ENCODE measurements at places on chromosomes 4 and X. TPM values are rescaled to one million over a fixed set of nuclear protein-coding genes. Genes with fewer than 3 reads are reported as not detected.

TIMM17B gene
- 17.2 TPM for total RNA-seq

S100G gene
- not detected for total RNA-seq

TSPAN6 gene
- 16.0 TPM for total RNA-seq

DNA sequence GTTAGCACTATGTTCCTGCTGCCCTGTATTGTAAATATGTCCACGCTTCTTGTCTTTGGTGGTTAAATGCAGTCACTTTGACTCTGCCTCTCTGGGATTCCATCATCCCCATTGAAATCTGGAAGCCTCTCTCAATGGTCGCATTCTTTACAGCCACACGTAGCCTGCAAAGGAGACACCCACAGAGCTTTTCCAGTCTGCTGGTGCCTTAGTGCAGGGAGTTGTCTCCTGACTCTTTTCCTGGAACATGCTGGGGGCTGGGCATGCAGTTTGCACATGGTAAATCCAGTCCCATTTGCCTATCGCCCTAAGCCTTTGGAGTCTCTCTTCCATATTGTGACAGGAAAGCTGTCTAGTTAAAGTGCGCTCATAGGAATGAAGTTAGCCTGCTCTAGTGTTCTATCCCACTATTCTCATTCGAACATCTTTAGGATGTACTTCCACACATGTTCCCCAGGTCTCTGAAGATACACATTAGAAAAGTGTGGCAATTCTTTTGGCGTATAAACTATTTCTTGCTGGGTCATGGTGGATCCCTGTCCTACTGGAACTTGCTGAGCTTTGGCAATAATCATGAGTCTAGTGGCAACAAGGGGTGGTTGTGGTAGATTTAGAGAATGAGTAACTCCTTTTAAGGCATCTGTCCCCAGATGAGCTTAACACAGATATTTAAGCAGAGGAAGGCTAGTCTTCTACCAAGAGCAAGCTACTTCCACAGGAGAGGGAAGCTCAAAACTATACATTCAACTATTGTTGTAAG lies 33.7 kb downstream of the COQ2 start:
- H3K36me3 ChIP-seq = no peaks in the 10 kb centered on the region
- no peaks in the 10 kb centered on the region for H3K4me1 ChIP-seq
- no peaks in the 10 kb centered on the region for H3K27me3 ChIP-seq
- no peak overlapping the region for H3K4me3 ChIP-seq
- DNase-seq = no peak

GRCh38 chr4:187770345-187770744 lies 225.2 kb upstream of the ZFP42 start:
- no peak overlapping the region for H3K27ac ChIP-seq
- DNase-seq = no peak
- H3K4me1 ChIP-seq = no peaks in the 10 kb centered on the region

UBE2D3 gene
- 136 TPM for total RNA-seq

TMEM192 gene
- 12.9 TPM for total RNA-seq

DNA sequence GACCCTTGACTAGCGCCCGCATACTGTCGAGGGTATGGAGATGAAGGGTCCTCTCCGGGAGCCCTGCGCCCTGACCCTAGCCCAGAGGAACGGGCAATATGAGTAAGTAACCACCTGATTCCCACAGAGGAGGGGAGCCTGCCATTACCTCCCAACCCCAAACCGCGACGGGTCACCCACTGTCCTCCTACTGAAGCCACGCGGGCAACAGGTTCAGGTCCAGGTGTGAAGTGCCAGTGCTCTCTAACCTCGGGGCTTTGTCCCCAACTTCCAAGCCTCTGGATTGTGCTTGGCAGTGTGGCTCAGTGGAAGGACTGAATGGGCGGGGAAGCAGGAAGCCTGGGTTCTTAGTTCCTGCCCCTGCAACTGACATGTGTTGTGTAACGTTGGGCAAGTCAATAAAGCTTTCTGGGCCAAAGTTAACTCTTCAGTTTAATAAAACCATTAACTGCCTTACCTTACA lies 694 bp downstream of the OCRL start:
- no peaks in the 10 kb centered on the region for H3K4me1 ChIP-seq
- H3K27ac ChIP-seq = peak overlapping the region; percentile 49
- H3K36me3 ChIP-seq = no peaks in the 10 kb centered on the region
- DNase-seq = no peak
- H3K4me3 ChIP-seq = peak overlapping the region; percentile 28

GRCh38 chrX:19563327-19563726 lies 48.0 kb upstream of the MAP3K15 start:
- H3K4me3 ChIP-seq = no peak overlapping the region
- no peaks in the 10 kb centered on the region for H3K4me1 ChIP-seq
- DNase-seq = no peak
- H3K27ac ChIP-seq = no peak overlapping the region

GRCh38 chr4:122259849-122260248 lies 107.7 kb downstream of the BLTP1 start:
- H3K4me1 ChIP-seq = no peaks in the 10 kb centered on the region
- H3K27ac ChIP-seq = no peak overlapping the region
- no peak for DNase-seq
- no peaks in the 10 kb centered on the region for H3K27me3 ChIP-seq

ARR3 gene
- not detected for total RNA-seq

DNA sequence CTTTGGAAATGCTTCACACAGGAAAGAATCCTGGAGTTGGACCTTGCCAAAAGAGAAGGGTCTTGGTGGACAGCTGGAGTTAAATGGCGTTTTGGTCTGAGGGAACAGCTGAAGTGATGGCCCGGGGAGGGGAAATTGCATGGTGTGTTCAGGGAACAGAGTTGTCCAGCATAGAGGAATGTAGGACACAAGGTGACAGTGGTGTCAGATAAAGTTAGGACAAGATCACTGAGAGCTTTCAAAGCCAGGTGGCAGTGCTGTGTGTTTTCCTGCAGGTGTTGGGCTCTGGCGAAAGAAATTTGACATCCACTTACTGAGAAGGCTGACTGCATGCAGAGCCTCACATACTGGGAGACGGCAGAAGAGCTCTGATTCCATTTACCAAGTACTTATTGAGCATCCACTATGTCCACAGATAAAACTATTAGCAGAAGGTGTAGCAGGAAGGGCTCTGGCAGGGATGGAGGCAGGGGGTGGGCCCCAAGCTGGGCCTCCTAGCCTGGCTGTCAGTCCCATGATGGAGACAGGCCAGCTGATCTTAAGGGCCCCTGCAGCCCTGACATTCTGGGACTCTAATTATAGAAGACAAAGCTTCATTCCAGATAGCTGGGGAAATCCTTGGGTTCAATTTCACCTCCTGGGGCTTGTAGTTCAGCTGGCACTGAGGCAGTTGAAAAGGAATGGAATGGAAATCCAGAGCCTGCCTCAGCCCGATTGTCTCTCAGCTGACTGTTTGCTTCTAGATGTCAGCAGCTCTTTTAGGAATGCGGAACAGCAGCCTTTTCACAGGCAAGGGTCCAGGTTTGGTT lies 150.2 kb upstream of the MAMLD1 start:
- H3K36me3 ChIP-seq = no peaks in the 10 kb centered on the region
- H3K27ac ChIP-seq = no peak overlapping the region
- no peaks in the 10 kb centered on the region for H3K4me1 ChIP-seq
- H3K4me3 ChIP-seq = no peak overlapping the region

NHSL2 gene
- 0.98 TPM for total RNA-seq

- H3K4me1 ChIP-seq = no peaks in the 10 kb centered on the region
- H3K27ac ChIP-seq = no peak overlapping the region
- H3K27me3 ChIP-seq = no peaks in the 10 kb centered on the region
- no peak for DNase-seq
- H3K4me3 ChIP-seq = no peak overlapping the region
- no peaks in the 10 kb centered on the region for H3K36me3 ChIP-seq
Observed at GRCh38 chr4:7396186-7396910, 38.4 kb downstream of the PSAPL1 start.

- peaks cover 9% of the 10 kb centered on the region for H3K27me3 ChIP-seq
- DNase-seq = no peak
- H3K4me3 ChIP-seq = peak overlapping the region; percentile 31
- no peak overlapping the region for H3K27ac ChIP-seq
Observed at GRCh38 chrX:155880586-155881157, 473 bp upstream of the VAMP7 start.

DNA sequence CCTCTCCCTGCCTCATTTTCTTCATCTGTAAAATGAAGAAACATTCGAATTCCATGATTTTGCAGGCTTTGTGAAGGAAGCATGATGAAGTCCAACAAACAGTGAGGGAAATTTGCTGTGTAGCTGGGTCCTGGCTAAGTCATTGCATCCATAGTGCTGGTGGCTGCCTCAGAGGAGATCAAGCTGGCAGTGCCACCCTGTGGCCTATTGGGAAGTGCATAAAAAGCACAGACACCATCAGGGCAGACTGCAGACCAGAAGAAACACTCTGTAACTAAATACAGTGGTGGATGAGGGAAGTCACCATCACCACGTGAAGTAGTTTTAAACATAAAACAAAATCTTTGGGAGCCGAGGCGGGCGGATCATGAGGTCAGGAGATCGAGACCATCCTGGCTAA lies 40.7 kb upstream of the DDX3X start:
- no peaks in the 10 kb centered on the region for H3K4me1 ChIP-seq
- no peak overlapping the region for H3K4me3 ChIP-seq
- no peaks in the 10 kb centered on the region for H3K27me3 ChIP-seq

- no peak overlapping the region for H3K4me3 ChIP-seq
- peak overlapping the region; percentile 79 for H3K27ac ChIP-seq
- DNase-seq = no peak
- peaks cover 80% of the 10 kb centered on the region for H3K4me1 ChIP-seq
- H3K36me3 ChIP-seq = no peaks in the 10 kb centered on the region
- no peaks in the 10 kb centered on the region for H3K27me3 ChIP-seq
Observed at GRCh38 chr4:158821228-158821971, 52.6 kb downstream of the FNIP2 start.

DNA sequence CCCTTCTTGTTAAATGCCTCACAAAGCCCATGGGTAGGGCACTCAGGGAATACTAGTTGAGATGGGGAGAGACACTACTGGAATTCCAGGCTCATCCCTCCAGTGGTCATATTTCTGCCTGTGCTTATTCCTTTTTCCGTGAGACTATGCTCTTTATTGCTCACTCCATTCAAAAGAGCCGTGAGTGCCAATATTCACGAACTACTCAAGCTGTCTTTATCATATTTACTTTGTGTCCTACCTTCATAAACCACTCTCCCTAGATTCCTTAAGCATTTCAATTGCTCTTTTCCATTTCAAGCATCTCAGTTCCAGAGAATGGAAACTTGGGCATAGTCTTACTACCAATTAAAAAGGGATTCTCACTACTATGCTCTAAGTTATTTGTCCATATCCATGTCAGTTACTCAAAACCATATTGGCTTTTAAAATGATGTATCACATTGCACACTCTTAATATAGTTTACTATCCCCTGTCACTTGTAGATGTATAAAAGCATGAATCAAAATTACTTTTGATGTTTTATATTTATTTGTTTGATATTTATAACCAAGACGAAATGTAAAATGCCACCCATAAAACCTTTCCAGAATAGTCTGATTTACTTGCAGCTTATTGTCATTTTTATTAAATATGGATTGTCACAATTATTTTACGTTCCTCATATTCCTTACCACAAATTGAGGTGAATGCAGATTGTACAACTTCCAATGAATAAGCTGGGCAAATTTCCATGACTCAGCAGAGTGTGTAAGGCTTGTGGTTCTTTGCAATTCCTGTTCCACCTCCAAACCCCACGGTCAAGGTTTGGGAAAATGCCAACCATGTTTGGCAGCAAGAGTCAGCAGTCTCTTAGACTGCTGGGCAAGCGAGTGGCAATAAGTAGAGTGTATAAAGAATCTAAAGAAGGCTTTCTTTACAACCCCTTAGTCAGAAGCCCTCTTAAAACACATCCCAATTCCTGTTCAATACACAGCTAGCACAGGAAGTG lies 24.4 kb downstream of the ENOX2 start:
- DNase-seq = no peak
- no peaks in the 10 kb centered on the region for H3K4me1 ChIP-seq
- no peak overlapping the region for H3K4me3 ChIP-seq
- H3K36me3 ChIP-seq = no peaks in the 10 kb centered on the region

ADGRL3 gene
- total RNA-seq = 0.79 TPM

FAM9C gene
- not detected for total RNA-seq

- H3K27me3 ChIP-seq = no peaks in the 10 kb centered on the region
- H3K36me3 ChIP-seq = no peaks in the 10 kb centered on the region
- no peak overlapping the region for H3K27ac ChIP-seq
- no peak for DNase-seq
- peaks cover 21% of the 10 kb centered on the region for H3K4me1 ChIP-seq
Observed at GRCh38 chr4:105677709-105678108, 30.8 kb downstream of the INTS12 start.

- H3K27ac ChIP-seq = no peak overlapping the region
- H3K4me3 ChIP-seq = no peak overlapping the region
- H3K27me3 ChIP-seq = no peaks in the 10 kb centered on the region
Observed at GRCh38 chr4:75848891-75849290, 53.4 kb downstream of the PPEF2 start.

DNA sequence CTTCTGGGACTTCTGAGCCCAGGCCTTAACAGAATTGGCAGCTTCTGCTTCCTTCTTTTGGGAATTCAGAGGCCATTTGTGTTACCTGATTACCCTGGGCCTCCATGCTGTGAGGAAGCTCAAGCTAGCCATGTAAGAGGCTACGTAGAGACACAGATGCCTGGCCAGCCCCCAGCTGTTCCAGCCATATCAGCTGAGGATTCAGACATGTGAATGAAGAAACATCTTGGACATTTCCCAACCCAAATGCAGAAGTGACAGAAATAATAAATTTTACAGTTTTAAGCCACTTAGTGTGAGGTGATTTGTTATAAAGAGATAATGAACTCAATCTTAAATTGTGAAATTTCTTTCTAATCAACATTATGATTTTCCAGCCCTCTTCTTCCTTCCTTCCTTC lies 18.7 kb upstream of the ZNF827 start:
- H3K4me3 ChIP-seq = no peak overlapping the region
- no peaks in the 10 kb centered on the region for H3K27me3 ChIP-seq
- H3K36me3 ChIP-seq = no peaks in the 10 kb centered on the region

Measured in pancreas (tissue), 10 donors.